ENCODE measurements at places on chromosomes 3 and 15.

DNA sequence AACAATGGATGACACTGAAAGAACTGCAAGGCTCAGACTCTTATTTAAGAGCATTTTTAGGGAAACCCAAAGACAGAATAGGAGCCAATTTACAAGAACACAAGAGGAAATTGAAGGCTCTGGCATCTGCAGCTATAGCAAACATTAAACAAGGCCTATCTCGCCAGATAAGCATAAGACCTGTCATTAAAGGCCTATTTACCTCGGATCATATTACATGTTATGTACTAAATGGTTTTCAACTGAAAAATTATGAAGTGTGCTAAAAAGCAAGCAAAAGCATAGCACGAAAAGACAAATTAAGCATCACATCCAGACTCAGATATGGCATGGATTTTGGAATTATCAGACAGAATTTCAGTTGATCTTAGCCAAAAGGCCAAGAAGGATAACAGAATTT is 617.1 kb downstream of the SQOR start:
- no peak for DNase-seq

DNA sequence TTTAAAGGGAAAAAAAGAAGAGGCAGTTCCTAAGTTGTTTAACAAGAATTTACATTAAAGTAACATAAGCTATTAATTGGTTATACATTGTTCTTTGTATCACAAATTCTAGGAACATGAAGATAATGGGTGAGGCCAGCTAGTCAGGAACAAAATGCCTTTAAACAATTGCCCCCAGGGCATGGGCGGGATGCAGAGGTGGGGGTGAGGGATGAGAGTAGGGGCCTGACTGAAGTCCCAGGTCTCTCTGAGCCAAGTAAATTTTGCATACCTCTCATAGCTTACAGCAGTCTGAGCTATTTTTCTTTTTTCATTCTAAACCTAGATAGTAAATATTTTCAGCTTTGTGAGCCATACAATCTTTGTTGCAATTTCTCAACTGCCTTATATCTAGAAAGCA is 77.8 kb upstream of the RNU6-1 start:
- DNase-seq, result no peak

GRCh38 chr15:48978638-48979037 is 14.9 kb upstream of the SHC4 start:
- no peak for DNase-seq

DNA sequence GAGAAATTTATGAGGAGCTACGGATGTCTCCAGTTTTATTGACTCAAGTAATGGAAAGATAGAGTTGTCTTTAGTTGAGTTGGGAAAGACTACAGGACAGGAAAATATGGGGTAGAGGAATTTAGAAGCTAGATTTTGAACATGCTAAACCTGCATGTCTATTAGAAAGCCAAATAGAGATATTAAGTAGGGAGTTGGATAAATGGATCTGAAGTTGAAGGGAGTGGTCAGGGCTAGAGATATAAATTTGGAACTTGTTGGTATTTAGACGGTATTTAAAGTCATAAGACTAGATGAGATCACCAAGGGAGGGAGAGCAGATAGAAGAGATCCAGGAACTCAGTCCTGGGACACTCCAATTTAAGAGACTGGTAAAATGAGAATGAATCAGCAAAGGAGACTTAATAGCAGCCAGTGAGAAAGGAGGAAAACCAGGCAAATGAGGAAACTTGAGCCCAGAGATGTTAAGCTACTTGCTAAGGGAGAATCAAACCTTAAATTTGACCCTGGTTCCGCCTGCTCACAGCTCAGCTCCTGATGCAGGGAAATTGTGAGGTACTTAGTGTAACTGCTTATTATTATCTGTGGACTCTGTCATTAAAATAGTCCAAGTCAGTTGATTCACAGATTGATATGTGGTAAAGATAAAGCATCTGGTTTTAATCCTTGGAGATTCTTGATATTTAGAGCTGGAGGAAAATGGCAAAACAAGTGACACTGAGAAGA is 35.8 kb downstream of the ABI3BP start:
- no peak for DNase-seq

DNA sequence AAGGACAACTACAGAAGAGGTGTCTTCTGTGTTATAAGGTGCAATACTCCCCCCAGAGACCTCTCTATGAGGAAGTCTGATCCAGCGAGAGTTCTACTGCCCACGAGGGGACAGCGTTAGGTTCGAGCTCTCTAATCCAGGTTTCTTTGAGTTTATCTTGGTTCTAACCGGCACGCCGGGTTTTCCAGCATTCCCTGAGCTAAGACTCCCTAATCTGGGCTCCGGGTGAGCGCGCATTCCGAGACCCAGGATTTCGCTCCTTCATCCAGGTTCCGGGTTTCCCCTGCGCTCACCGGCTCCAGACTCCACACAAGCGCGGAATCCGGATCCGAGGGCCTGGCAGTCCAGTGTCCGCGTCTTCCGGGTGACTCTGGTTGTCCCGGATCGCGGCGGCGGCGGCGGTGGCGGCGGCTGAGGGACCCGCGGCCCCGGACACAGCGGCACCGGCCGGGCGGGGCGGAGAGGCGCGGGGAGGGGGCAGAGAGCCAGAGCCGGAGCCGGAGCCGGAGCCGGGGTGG is at the start of gene ZNF609:
Gene ZNF609, plus strand, starts transcription at position 373 of the 518 bp plus-strand sequence. CDS start 38,842 bp downstream, outside the sequence.
- DNase-seq, result peak; percentile 75

DNA sequence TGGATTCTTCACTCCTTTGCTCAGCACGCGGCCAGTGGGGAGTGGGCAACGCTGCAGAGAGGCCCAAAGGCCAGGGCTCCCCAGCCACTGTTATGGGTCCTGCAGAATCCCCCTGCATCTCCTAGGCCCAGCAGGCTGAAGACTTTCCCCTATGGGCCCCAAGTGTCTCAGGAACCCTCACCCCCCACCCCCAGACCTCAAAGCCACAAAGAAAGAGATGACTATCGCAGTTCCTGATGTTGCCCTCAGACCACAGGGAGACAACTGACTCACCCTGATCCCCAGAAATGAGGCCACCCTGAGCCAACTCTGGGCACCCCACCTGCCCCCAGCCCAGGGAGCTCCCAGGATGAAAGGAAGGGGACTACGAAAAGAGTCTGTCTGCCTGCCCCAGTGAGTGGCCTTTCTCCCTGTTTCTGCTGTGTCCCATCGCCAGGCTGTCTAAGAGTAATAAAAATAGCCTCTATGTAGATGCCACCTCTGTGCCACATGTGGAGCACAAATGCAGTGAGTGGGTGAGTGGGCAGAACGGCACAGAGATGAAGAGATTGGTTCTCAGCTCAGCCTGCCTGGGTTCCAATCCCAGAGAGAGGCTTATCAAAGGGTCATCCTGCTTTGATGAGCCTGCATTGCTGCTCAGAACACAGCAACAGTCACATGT is 283.0 kb downstream of the UACA start:
- DNase-seq, result peak; percentile 38

DNA sequence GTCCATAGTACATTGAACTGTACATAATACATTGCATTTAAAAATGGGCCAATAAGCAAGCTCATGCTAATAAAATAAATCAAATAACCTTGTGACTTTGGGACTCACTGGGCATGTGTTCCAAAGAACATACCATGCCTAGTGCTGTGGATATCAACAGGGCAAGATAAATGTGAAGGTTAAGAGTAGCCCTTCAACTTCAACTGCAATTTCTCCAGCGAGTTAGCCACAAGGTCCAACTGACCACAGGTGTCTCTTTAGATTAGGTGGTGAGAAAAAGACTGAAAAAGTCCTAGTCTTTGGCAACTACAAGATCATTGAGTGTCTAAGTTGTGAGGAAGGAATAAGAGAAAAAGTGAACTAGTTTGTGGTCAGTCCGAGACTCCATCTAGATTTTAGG is 78.3 kb upstream of the ATP11B start:
- no peak for DNase-seq

DNA sequence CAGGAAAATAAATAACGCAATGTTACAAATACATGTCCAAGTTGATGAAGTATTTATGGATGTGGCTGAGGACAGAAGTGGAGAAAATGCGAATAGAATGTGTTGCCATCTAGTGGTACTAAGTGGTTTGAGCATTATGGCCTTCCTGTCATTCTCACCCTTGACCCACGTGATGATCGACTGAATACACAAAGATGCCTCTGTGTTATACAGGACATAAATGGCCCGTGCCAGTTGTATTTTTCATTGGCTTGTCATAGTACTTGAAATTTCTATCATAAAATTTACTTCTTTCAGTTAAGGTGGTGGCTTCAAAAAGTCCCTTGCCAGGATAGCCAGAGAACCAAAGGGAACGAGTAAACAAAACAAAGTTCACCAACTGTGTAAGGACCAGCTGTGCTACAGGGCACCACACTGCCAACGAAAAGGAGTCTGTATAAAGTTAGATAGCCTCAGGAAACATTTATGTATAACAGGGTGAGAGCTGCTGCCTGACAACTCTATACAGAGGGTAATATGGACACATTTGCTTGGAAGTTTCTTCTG is 103.7 kb downstream of the MYH15 start:
- DNase-seq, result no peak

DNA sequence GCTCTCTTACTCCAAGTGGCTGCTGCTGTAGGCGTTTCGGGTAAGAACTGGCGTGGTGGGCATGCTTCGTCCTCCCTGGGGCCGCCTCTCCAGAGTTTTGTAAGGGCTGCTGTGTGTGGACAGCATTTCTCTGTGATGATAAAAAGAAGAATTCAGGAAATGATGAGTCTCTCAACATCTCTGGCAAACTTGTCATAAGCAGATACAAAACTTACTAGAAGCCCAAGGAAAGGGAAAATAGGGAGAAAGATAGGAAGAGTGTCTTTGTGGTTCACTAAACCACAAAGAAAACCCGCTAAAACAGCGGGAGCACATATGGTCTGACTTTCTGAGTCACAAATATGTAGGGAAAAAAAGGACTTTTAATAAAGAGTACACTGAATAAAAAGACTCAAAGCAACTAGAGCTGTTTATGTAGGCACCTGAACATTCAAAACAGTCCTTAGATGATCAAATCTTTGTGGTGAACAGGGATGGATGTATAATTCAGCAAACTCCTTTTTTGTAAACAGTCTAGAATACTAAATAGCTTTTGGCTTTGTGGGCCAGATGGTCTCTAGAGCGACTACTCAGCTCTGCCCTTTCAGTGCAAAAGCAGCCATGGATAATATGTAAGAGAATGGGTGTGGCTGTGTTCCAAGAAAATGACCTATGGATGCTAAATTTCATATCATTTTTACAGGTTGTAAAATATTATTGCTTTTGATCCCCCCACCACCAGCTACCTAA is 60.4 kb upstream of the LMOD3 start:
- DNase-seq, result no peak

GRCh38 chr15:84819291-84819768 is 2.2 kb downstream of the ALPK3 start:
- no peak for DNase-seq

- DNase-seq, result no peak
Measured at GRCh38 chr3:17638356-17638755, 104.1 kb downstream of the TBC1D5 start.

DNA sequence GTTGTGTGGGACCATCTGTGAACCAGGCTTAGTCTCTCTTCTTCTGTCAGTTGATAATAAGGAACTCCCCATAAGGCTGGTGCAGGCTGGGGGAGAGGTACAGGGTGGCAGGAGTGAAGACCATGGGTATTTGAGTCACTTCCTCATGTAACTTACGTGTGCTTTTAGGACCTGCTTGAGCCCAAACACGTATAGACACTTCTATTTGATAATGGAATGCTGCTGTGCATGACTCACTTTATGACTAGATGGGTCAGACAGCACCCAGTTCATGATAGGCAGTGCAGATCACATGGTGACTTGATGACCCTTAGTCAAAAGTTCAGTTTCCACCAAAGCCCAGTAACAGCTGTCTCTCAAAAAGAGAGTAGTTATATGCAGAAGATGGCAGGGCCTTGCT is 490.9 kb downstream of the ZBBX start:
- no peak for DNase-seq

DNA sequence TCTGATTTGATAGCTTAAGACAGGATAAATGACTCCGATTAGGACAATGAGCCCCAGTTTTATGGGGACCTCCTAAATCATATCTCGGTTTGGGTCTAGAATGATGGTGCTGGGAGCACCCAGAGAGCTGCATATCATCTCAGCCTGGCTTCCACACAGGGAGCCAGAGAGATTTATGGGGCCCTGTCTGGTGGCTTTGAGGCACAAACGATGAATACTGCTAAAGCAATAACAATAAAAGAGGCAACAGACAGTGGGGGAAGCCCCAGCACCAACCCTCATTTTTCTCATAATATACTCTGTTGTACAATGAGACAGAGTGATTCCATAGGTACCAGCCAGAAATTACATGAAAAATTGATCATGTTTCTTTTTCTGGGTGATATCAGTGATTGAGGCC is 889.0 kb upstream of the CFAP20DC start:
- no peak for DNase-seq

DNA sequence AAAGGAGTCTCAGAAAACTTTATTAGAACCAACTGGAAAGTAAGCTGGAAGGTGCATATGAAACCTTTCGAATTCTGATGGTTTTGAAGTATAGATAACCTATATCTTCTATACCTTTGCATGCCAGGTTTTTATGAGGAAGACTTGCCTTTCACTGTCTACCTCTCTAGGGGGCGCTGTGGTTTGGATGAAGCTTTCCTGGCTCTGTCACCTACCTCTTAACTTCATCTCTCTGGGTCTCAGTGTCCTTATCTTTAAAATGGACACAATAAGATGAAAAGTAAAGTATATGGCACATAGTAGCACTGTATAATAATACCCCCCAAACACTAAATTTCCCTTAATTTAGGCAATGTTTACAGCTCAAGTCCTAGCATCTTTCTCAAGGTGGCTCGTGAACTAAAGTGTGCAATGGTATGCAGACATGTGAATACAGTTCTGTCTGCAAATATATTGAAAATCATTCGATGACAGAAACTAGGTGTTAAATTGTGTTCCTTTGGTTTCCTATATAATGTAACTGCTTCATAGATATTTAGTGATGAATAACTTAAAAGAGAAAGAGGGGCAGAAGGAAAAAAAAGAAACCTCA is 314.3 kb downstream of the CHST2 start:
- DNase-seq, result no peak

- no peak for DNase-seq
Measured at GRCh38 chr3:51891242-51892039, 11.7 kb downstream of the IQCF1 start.

GRCh38 chr3:49674497-49674983 is 389 bp downstream of the APEH start:
- DNase-seq, result no peak

DNA sequence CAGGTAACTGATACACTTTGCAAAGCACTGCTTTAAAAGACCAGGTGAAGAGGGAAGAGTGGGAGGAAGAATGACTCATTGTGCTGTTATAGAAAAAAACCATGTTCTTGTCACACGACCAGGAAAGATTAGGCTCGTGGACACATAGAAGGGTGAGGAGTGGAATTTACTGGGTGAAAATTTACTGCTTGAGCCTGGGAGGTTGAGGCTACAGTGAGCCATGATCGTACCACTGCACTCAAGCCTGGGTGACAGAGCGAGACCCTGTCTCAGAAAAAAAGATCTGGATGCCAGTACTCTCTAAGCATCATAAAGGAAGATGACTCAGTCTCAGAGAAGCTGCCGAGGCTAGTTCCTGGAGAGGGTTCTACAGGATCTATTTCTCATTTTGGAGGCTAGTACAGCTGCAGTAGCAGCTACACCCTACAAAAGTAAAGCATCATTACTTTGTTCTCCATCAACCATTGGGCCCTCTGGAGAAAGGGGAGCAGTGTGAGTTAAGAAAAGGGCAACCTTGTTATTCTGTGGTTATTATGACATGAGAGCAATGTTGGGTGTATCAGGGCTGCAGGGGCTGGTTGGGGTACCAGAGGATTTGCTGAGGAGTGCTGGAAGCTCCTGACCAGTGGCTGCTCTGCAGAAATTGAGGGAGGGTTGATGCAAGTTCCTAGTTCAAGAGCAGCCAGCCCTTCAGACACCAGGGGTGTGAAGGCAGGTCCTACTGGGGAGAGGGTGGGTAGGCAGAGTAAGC is 75.4 kb downstream of the CMTM8 start:
- no peak for DNase-seq

- no peak for DNase-seq
Measured at GRCh38 chr15:58190419-58190818, 52.2 kb downstream of the AQP9 start.

Data from activated T-helper 1 cell treated with Interleukin-2 at 50 U/mL for 16 hours (primary cell).